ENCODE measurements at places on chromosomes 11 and 22. TPM values are rescaled to one million over a fixed set of nuclear protein-coding genes. Genes with fewer than 3 reads are reported as not detected.

SELENOM gene
- total RNA-seq = 38.3 TPM

FGF4 gene
- not detected for total RNA-seq

LRRC74B gene
- not detected for total RNA-seq

KRTAP5-2 gene
- not detected for total RNA-seq

RAB39A gene
- total RNA-seq = 0.09 TPM

LARGE2 gene
- total RNA-seq = under 0.01 TPM

VPREB1 gene
- total RNA-seq = not detected

AASDHPPT gene
- total RNA-seq = 50.6 TPM

TSSK2 gene
- total RNA-seq = not detected

SLC22A6 gene
- not detected for total RNA-seq

POGLUT3 gene
- total RNA-seq = 14.5 TPM

TEF gene
- 4.1 TPM for total RNA-seq

OLFML1 gene
- 0.09 TPM for total RNA-seq

PANX2 gene
- total RNA-seq = 0.75 TPM

SEPTIN5 gene
- 26.4 TPM for total RNA-seq

NRXN2 gene
- 0.09 TPM for total RNA-seq

ABCG4 gene
- total RNA-seq = 0.38 TPM

CACNA1I gene
- not detected for total RNA-seq

TRIM21 gene
- 24.7 TPM for total RNA-seq
